ENCODE measurements at places on chromosomes 1 and 21. TPM values are rescaled to one million over a fixed set of nuclear protein-coding genes. Genes with fewer than 3 reads are reported as not detected.
A peak's percentile ranks its signal among the peaks of the same experiment; 100 is the strongest.

GRCh38 chr1:239617259-239617658 lies 230.9 kb downstream of the CHRM3 start:
- H3K4me1 ChIP-seq, result no peaks in the 10 kb centered on the region
- H3K4me3 ChIP-seq, result no peak overlapping the region
- DNase-seq, result no peak
- no peaks in the 10 kb centered on the region for H3K36me3 ChIP-seq
- no peaks in the 10 kb centered on the region for H3K27me3 ChIP-seq

Gene DCDC2B
- total RNA-seq, result not detected

DNA sequence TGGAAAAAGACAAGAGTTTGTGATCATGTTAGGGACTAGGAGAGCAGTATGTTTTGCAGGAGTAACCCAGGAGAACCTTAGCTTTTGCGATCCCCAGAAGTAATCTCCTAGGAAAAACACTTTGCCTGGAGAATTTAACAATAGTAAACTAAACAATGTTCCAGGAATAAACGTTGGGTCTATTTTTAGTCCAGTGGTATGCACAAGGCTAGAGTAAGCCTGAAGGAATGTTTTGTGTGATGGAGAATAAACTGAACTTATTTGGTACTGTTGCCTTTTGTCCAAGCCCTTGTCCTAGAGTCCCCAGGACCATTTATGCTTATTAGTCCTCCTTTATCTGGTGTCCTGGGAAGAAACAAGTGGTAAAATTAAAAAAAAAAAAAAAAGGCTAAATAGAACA lies 28.7 kb upstream of the RGS5 start:
- H3K4me1 ChIP-seq, result no peaks in the 10 kb centered on the region
- no peak overlapping the region for H3K4me3 ChIP-seq
- no peaks in the 10 kb centered on the region for H3K27me3 ChIP-seq
- no peak for DNase-seq
- H3K27ac ChIP-seq, result no peak overlapping the region
- H3K36me3 ChIP-seq, result no peaks in the 10 kb centered on the region

Gene TIAM1
- total RNA-seq, result 1.0 TPM

GRCh38 chr21:37407719-37408420 lies 41.3 kb downstream of the DYRK1A start:
- DNase-seq, result no peak
- H3K27me3 ChIP-seq, result no peaks in the 10 kb centered on the region
- no peaks in the 10 kb centered on the region for H3K36me3 ChIP-seq

- no peaks in the 10 kb centered on the region for H3K4me1 ChIP-seq
- peak; percentile 57 for DNase-seq
- no peak overlapping the region for H3K27ac ChIP-seq
- H3K27me3 ChIP-seq, result no peaks in the 10 kb centered on the region
- no peaks in the 10 kb centered on the region for H3K36me3 ChIP-seq
- no peak overlapping the region for H3K4me3 ChIP-seq
Observed at GRCh38 chr1:15501208-15502032, 22.6 kb downstream of the CASP9 start.

DNA sequence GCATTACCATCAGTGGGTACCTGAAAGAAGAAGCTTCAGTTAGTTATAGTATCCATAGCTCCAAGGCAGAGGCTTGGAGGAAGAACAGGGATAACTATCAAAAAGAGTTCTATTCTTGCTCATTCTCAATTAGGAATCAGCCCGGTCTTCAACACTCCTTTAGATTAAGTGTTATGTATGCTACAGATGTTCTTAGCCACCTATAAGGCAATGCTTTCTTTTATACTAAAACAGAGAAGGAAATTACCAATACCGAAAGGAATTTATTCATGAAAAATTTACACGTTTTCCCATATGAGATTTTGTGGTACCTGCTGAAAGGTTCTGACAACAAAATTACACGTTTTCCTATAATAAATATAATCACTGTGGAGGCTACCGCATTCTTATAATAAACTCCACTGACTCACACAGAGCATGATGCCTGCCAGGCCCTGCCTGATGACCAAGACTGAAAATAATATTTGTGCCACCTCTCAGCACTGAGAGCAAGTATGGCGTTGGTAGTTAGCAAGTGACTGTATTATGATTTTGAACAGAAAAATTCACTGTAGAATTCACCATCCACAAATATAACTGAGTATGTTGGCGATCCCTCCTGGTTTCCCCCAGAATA lies 58.3 kb downstream of the APP start:
- no peaks in the 10 kb centered on the region for H3K4me1 ChIP-seq
- no peak overlapping the region for H3K4me3 ChIP-seq
- H3K36me3 ChIP-seq, result no peaks in the 10 kb centered on the region
- H3K27ac ChIP-seq, result no peak overlapping the region
- no peaks in the 10 kb centered on the region for H3K27me3 ChIP-seq
- no peak for DNase-seq

DNA sequence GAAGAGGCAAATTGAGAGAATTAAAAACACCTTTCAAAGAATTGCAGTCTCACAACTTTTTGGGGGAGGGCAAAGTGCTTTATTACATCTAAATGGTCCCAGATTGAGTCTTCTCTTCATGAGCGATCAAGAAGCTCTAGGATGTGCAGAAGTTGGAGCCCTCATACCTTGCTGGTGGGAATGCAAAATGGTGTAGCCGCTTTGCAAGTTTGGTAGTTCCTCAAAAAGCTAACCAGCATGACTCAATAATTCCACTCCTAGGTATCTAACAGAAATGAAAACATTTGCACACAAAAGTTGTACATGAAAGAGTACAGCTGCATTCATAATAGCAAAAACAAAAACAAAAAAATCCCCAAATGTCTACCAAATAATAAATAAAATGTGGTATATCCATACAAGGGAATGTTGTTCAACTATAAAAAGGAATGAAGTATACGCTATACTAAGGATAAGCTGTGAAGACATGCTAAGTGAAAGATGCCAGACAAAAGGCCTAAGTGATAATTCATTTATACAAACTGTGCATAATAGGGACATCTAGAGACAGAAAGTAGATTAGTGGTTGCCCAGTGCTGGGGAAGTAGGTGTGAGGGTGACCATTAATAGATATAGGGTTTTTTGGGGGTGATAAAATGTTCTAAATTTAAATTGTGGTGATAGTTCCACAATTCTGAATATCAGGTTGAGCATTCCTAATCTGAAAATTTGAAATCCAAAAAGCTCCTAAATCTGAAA lies 55.2 kb downstream of the SELENOF start:
- H3K4me3 ChIP-seq, result no peak overlapping the region
- H3K4me1 ChIP-seq, result no peaks in the 10 kb centered on the region
- peaks cover 14% of the 10 kb centered on the region for H3K36me3 ChIP-seq

- no peak for DNase-seq
- peaks cover 6% of the 10 kb centered on the region for H3K36me3 ChIP-seq
- H3K27me3 ChIP-seq, result no peaks in the 10 kb centered on the region
- H3K4me1 ChIP-seq, result no peaks in the 10 kb centered on the region
- H3K27ac ChIP-seq, result no peak overlapping the region
- H3K4me3 ChIP-seq, result no peak overlapping the region
Observed at GRCh38 chr21:17784180-17784598, 35.0 kb downstream of the C21orf91 start.

DNA sequence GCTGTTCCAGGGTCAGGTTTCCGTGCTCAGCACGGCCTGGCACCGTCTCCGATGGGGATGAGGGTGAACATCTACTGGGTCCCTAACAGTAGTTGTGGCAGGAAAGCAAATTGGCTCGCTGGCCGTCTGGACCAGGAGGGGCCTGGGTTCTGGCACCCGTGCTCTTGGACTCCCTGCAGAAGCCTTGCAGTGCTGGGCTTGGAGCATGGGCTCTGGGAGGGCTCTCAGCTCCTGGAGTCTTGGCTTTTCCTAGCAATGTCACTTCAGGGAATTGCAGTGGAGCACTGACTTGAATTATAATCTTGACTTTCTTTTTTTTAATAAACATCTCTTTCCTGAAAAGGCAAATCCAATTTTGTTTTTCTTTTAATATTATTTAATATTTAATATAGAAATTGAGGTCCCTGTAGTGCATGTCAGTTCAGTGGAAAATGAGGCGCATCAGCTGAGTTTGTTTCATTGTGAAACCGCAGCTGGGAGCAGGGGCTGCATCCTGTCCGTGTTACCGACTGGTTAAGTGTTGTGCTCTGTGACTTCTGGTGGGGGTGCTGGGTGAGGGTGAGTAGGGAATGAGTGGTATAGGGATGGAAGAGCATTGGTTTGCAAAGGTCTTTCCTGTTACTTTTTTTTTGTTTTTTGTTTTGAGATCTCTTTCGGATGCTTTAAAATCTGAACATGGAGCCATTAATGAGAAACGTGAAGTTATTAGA lies 64.1 kb downstream of the PEX14 start:
- DNase-seq, result no peak
- peaks cover 48% of the 10 kb centered on the region for H3K4me1 ChIP-seq
- H3K27ac ChIP-seq, result peak overlapping the region; percentile 86
- peak overlapping the region; percentile 16 for H3K4me3 ChIP-seq

GRCh38 chr1:150973258-150973835 lies 1.3 kb downstream of the CERS2 start:
- H3K4me3 ChIP-seq, result peak overlapping the region; percentile 86
- peak overlapping the region; percentile 97 for H3K27ac ChIP-seq
- DNase-seq, result no peak

Gene CFHR5
- total RNA-seq, result not detected

Gene BRINP3
- total RNA-seq, result not detected

Gene ZBTB7B
- 34.6 TPM for total RNA-seq

DNA sequence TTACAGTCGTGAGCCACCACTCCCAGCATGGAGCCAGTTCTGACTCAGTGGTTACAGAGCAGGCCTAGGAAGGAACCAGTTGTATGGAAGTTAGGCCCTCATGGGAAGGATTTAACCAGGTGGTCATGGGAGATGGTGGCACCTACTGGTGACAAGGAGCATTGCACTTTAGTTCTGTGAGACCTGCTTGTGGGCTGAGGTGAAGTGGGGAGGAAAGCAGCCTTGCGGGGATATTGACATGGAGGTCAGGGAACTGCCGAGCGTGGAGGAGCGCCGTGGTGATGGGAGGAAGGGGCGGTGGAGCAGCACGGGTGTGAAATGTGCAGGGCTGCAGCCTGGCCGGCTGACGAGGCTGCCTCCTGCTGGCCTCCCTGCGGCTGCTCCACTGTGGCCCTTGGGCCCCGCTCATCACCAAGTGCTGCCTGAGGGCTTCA lies 100.4 kb downstream of the GALNT2 start:
- H3K27ac ChIP-seq, result no peak overlapping the region
- peaks cover 61% of the 10 kb centered on the region for H3K4me1 ChIP-seq
- DNase-seq, result no peak
- no peaks in the 10 kb centered on the region for H3K27me3 ChIP-seq
- no peak overlapping the region for H3K4me3 ChIP-seq

DNA sequence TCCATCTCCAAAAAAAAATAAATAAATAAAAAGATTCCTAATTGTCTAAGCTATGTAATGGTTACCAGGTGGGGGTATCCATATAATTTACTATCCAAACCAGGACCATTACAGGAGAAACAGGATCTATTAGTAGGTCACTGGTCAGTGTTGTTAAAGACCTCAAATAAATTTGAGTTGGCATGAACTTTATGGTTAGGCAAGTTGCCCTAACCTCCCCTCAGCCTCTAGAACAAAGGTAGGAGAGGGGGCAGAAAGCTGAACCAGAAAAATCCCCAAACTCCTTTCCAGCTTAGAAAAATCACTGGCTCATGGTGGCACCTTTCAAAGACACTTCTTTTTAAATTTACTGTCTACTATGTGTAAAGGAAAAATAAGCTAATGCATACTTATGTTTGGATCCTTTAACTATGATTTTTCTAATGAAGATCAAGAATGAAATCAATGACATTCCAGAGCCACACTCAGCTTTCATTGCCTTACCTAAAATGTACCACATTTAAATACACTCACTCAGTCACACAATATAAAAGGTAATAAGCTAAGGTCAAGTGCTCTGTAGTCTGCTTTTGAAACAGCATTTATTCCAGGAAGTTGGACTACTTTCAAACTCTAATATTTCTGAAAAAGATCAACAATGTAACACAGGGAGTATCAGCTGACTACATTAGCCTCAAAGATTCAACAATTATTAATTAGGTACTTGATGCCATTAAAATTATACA lies 13.8 kb downstream of the EIF4G3 start:
- H3K4me1 ChIP-seq, result peaks cover 22% of the 10 kb centered on the region
- no peaks in the 10 kb centered on the region for H3K27me3 ChIP-seq
- H3K36me3 ChIP-seq, result no peaks in the 10 kb centered on the region
- DNase-seq, result no peak
- no peak overlapping the region for H3K4me3 ChIP-seq

- peak overlapping the region; percentile 99 for H3K4me3 ChIP-seq
- no peaks in the 10 kb centered on the region for H3K36me3 ChIP-seq
- peak overlapping the region; percentile 93 for H3K27ac ChIP-seq
- H3K27me3 ChIP-seq, result no peaks in the 10 kb centered on the region
- no peak for DNase-seq
- peaks cover 15% of the 10 kb centered on the region for H3K4me1 ChIP-seq
Observed at GRCh38 chr21:33229099-33229783, 497 bp upstream of the IFNAR2 start.

- peaks cover 11% of the 10 kb centered on the region for H3K4me1 ChIP-seq
- H3K4me3 ChIP-seq, result no peak overlapping the region
- no peak for DNase-seq
- no peaks in the 10 kb centered on the region for H3K36me3 ChIP-seq
- H3K27ac ChIP-seq, result no peak overlapping the region
- H3K27me3 ChIP-seq, result no peaks in the 10 kb centered on the region
Observed at GRCh38 chr1:115677182-115677555, 35.4 kb downstream of the VANGL1 start.

Gene FCGR3A
- total RNA-seq, result 8.1 TPM

DNA sequence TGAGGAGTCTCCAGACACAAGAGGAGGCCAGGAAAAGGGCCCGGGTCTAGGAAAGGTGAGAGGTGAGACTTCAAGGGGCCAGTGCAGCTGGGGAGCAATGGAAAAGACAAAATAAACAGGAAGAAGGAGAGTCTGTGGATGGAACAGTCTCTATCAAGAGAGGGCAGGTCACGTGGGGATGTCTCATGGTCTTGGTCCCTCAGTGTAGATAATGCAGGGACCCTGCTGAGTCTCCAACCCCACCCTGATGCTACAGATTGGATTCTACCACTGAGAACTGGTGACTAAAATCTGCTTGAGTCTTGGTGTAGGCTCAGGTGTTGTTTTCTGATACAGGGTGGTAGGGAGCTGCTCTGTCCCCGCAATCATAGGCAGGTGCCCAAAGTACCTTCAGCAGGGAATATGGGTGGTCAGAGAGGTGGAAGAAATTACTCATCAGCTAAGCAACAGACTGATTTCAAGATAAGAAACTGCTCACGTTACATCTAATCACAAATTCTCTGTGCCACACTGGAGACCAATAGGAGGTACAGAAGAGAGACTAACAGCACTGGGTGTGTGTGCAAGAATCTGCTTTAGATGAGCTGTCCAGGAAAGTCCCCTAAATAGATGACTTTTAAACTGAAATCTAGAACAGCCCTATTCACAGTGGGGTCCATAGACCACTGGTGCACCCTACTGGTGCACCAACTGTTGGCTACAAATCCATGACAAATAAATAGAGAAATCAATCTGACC lies 101.5 kb upstream of the TLR5 start:
- DNase-seq, result no peak
- H3K4me3 ChIP-seq, result no peak overlapping the region
- no peaks in the 10 kb centered on the region for H3K4me1 ChIP-seq

GRCh38 chr1:152166966-152167365 lies 7.9 kb upstream of the RPTN start:
- no peak overlapping the region for H3K4me3 ChIP-seq
- H3K36me3 ChIP-seq, result no peaks in the 10 kb centered on the region
- peaks cover 2% of the 10 kb centered on the region for H3K27me3 ChIP-seq
- H3K27ac ChIP-seq, result no peak overlapping the region
- DNase-seq, result no peak
- H3K4me1 ChIP-seq, result no peaks in the 10 kb centered on the region

- no peak overlapping the region for H3K4me3 ChIP-seq
- no peak overlapping the region for H3K27ac ChIP-seq
- peaks cover 8% of the 10 kb centered on the region for H3K27me3 ChIP-seq
- H3K36me3 ChIP-seq, result no peaks in the 10 kb centered on the region
- DNase-seq, result no peak
Observed at GRCh38 chr21:41613533-41613909, 105.6 kb upstream of the TMPRSS2 start.
